ENCODE measurements at places on chromosomes 7 and 10. TPM values are rescaled to one million over a fixed set of nuclear protein-coding genes. Genes with fewer than 3 reads are reported as not detected.

GRCh38 chr10:84844461-84844860 is 516.1 kb downstream of the CCSER2 start:
- no peak for DNase-seq

CCDC172 gene
- not detected for total RNA-seq

GRCh38 chr10:124590216-124591122 is 128.8 kb downstream of the LHPP start:
- DNase-seq: peak; percentile 20

MALRD1 gene
- not detected for total RNA-seq

DNA sequence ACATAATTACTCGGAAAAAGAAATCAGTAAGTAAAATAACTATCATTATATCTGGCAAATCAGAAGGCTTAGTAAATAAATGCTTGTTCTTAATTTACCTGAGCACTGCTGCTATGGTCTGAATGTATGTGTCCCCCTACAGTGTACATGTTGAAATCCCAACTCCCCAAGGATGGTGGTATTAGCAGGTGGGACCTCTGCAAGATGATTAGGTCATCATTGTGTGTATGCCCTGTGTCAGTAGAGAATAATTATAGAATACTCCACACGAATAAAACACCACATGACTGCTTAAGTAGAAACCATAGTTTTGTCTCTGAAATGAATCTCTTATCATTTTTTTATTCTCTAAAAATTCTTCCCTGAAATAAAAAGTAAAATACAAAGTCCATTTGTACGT is 101.6 kb downstream of the RNF133 start:
- DNase-seq: no peak

Measured in bronchial epithelial cell (primary cell).